Activated CD4-positive, alpha-beta T cell treated with anti-CD3 and anti-CD28 coated beads for 4 hours (primary cell): ENCODE measurements at places on chromosomes 4 and X.

- DNase-seq, result no peak
Observed at GRCh38 chr4:152211936-152212653, 323.8 kb downstream of the FBXW7 start.

GRCh38 chr4:121690001-121690400 lies 6.8 kb downstream of the ANXA5 start:
- no peak for DNase-seq

- DNase-seq, result no peak
Observed at GRCh38 chrX:30864383-30864785, 24.7 kb downstream of the TAB3 start.

DNA sequence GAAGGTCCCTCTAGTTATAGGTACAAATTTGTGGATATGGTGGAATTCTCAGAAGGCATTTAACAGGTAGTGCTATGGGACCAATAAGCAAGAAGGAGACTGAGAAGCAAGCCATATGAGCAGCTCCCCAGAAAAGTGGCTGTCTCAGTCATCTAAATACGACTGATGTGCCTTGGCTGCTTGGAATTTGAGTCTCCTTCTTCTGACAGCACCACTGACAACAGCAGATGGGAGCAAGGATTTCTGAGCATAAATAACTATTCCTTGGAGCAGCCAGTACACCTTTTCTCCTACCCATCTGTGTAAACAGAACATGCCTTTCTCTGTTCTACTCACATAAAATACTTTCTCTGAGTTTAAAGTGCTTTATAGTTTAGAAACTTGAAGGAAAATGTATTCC lies 196.2 kb downstream of the GABRG1 start:
- no peak for DNase-seq

DNA sequence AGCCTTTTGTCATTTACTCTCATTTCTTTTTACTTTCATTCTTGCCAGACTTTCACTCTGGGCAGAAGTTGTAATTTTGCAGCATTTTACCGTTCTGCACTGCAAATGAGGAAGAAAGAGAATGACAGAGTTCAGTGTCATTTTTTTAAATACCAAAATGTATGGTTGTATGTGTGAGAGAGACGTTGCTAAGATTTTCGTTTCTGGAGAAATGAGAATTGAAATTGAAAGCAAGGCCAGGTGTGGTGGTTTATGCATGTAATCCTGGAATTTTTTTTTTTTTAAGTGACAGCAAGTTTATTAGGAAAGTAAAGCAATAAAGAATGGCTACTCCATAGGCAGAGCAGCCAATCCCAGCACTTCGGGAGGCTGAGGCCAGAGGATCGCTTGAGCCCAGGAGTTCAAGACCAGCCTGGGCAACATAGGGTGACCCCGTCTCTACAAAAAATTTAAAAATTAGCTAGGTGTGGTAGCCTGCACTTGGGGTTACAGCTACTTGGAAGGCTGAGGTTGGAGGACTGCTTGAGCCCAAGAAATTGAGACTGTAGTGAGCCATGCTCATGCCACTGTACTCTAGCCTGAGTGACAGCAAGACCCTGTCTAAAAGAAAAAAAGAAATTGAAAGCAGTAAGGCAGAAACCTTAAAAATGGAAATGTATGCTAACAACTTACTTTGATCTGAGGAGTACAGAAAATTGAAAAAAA lies 12.9 kb downstream of the DCK start:
- DNase-seq, result no peak

GRCh38 chr4:6647582-6648230 lies 7.2 kb downstream of the MRFAP1 start:
- DNase-seq, result no peak

GRCh38 chr4:187357821-187358220 lies 634.2 kb upstream of the FAT1 start:
- DNase-seq, result no peak

DNA sequence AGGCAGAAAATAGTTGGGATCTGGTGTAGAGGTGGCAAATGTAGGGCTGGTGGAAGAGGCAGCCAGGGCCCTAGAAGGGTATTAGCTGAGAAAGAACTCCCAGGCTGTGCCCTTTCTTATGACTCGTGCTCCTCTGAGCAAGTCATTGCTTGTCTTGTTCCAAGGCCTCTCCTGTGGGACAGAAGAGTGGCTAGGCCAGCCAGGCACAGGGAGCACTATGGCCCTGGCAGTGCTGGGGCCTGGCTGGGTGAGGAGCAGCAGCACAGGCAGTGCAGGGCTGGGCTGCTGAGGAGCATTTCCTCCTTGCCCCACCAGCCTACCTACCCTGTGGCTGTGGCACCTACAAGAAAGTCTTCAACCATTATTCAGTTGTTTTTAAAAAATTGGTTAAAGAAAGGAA lies 298.5 kb upstream of the NR3C2 start:
- DNase-seq, result no peak

- DNase-seq, result no peak
Observed at GRCh38 chr4:119010909-119011606, 122.4 kb downstream of the SYNPO2 start.

DNA sequence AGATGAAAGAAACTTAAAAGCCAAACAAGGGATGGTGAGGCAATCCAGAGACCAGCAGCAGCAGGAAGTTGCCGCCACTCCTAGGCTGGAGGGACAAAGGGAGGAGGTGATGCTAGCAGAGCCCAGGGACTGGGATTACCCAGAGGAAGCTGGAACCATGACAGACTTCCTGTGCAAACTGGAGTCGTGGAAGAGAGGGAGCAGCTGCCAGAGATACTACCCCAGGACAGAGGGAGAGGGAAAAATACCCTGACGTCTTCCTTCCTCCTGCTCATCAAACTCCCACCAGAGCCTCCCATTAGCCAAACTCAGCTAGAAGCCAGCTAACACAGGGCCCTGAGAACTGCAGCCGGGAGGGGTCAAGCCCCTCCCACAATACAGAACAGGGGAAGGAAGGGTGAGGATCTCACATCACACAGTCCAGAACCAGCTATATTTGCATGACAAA lies 101.2 kb upstream of the KLF3 start:
- DNase-seq, result no peak

DNA sequence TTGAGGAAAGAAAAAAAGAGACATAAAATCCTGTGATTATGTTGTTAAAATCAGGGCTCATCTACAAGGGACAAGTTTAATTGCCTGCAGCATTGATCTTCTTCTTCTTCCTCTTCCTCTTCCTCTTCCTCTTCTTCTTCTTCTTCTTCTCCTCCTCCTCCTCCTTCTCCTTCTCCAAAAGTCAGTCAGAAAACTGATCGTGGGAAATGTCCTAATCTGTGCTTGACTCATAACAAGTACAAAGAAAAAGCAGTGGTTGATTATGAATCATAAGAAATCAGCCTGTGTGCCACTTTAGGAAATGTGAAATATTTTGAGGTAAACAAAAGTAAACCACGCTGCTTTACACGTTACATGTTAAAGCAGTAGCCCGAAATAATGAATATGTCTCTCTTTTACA lies 2.7 kb upstream of the ATP10D start:
- no peak for DNase-seq
